ENCODE measurements at places on chromosomes 4 and X.

GRCh38 chrX:8748855-8749254 is 16.9 kb upstream of the ANOS1 start:
- DNase-seq, result peak; percentile 50

DNA sequence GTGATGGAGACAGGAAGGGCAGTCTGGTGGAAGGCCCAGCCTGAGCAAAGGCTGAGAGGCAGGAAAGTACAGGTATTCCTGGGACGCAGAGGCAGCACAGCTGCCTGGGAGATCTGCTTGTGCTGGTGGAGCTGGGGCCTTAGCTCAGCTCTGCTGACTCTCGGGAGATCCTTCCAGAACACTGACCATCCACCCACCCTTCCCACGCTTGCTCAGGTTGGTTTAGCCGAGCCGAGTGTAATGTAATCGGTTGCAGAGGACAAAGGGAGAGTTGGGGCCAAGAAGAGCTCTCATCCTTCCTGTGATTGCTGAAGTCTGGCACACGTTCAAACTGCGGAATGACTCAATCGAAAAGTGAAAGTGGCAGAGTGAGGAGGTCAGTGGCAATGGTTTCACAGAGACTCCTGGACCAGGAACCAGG is 43.1 kb upstream of the GPR78 start:
- DNase-seq, result no peak

DNA sequence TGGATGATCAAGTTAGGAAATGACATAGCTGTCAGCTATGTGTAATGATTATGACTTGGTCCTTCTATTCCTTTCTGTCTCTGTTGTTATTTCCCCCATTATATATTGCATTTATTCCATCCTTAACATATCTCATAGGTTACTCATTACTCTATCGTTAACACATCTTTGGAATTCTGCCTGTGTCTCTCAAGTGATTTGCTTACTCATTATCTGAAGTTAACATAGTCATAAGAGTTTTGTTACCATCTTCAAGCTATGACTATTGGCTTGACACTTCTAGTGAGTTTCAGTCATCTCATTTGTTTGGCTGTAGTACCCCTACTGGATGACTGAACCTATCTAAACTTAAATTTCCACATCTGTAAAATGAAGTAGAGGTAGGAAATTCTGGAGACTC is 286.1 kb upstream of the PPP1R2C start:
- DNase-seq, result no peak

DNA sequence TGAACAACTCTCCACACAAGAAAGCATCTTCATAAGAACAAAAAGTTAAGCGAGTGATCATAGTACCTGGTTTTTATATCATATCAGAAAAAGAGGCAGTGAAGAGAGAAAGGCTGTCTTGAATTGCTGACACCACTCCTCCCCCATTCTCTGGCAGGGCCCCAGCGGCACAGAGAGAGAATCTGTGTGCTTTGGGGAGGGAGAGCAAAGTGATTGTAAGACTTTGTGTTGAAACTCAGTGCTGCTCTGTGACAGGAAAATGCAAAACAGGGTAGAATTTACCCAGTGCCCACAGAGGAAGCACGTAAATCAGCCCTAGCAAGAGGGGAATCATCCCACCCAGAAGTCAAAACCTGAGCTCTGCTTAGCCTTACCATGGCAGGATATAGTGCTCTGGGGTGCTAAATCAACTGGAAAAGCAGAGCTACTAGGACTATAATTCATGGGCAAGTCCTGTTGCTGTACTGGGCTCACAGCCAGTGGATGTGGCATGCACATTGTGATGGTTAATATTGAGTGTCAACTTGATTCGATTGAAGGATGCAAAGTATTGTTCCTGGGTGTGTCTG is 174.6 kb downstream of the PRR32 start:
- no peak for DNase-seq

DNA sequence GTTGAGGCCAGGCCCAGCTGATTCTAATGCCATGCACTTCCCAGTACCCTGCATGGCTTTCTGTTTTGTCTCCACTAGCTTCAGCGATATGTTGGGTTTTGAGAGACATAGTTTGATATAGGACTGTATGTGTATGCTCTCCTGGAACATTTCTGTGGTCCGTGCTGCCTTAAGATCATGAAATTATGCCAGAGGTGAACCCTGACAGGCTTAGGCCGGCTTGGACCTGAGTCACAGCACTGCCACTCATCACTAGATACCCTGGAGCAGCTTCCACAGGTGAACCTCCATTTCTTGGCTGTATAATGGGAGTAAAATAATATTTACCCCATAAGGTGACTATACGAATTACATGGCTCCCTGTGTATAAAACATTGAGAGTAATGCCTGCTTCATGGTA is 6.4 kb downstream of the SGMS2 start:
- no peak for DNase-seq

DNA sequence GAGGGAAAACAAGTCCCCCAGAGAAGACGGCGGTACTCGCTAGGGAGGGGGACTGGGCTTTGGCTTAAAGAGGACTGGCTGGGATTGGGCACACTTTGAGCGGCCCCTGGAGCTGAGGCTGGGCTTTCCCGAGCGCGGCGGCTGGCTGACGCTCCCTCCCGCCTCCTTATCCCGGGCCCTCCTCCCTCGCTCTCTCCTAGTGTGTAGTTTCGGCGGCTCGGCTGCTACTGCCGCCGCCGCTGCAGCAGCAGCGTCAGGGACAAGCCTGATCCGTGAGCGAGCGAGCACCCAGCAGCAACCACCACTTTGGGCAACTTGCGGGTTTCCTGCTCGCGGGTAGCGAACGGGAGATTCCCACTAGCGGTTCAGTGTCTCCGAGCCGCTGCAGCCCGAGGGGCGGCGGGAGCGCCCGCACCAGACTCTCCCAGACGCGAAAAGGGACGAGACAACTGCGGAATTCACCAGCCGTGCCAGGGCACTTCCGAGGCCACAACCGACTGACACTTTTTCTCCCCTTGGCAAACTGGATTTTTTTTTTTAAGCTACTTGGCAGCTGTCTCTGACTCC is 632 bp upstream of the PCDH7 start:
- peak; percentile 25 for DNase-seq

GRCh38 chr4:117550085-117550484 is 464.7 kb upstream of the TRAM1L1 start:
- DNase-seq, result no peak
